ENCODE measurements at places on chromosomes 13 and 19.

GRCh38 chr13:35961461-35962220 lies 169.5 kb downstream of the DCLK1 start:
- DNase-seq: no peak

DNA sequence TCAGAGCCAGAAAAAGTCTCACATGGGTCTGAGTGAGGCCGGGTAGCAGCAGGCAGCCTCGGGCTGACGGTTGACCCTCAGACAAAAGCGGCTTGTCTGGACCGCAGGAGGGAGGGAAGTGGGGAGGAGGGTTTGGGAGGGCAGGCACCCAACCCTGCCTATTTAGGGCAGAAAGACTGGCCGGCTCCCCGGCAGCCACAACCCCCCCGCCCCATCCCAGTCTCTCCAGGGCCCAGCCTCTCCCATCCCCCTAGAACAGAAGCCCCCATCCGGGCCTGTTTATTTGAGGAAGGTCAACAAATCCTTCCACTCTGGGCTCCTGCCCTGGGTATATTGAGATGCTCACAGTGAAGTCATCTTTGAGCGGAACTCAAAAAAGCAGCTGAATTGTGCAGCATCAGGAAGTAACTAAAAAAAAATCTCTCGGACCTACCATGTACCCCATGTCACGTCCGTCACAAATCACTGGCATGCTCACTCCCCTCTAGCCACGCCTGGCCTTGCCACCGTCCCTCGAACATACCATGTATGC lies 6.3 kb downstream of the DACT3 start:
- DNase-seq: no peak

DNA sequence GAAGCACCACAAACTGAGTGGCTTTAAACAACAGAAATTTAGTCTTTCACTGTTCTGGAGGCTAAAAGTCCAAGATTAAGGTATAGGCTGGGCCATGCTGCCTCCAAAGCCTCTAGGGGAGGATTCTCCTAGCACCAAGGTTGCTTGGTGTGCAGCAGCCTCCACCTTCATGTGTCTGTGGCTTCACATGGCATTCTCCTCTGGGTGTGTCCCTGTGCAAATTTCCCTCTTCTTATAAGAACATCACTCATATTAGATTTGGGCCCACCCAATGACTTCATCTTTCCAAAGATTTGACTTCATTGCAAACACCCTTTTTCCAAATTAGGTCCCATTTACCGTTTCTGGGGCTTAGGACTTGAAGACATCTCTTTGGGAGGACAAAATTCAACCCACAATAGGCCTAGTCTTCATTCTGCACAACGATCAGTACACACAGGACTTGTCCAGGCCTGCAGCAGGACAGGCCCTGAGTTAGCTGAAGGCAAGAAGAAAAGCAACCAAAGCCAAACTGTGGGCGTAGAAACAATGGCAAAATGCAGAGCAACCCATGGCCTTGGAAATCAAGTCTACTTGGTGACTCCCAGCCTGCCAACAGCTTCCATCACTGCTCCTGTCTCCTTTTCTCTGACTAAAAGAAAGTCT lies 521.2 kb upstream of the NBEA start:
- no peak for DNase-seq

DNA sequence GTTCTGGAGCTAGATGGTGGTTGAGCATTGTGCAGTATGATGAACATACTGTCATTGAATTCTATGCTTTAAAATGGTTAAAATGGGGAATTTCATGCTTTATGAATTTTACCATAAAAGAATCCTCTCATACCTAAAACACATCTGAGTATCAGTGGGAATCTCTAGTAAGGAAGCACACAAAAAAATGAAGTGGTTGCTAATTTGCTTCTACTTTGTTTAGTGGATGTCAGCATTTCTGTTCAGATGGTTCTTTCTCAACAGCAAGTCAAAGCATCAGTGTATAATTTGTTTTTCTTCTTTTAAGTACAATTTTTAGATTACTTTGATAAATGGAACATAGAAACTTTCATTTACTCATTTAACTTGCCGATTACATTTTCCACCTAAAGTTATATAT lies 52.1 kb upstream of the AKAP11 start:
- no peak for DNase-seq

DNA sequence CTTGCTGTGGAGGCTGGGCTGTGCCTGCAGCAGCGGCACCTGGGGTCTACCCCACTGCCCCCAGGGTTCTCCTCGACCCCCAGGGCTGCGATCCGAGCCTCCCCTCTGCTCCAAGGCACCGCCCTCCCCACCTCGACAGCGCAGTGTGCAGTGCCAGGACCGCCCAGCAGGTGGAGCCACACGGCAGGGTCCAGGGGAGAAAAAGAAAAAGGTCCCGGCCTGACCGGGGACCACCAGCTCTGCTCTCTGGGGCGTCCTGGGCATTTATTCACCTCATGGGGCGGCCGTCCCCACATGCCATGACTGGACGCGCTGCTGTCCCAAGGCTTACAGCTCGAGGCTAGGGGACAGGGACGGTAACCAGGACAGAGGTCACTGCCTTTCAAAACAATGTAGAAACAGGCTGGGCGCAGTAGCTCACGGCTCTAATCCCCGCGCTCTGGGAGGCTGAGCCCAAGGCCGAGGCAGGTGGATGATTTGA lies 10.6 kb downstream of the REXO1 start:
- no peak for DNase-seq

GRCh38 chr13:31875134-31875533 lies 135.8 kb downstream of the RXFP2 start:
- no peak for DNase-seq

GRCh38 chr13:31769575-31769974 lies 30.2 kb downstream of the RXFP2 start:
- no peak for DNase-seq

GRCh38 chr13:23460309-23460708 lies 26.8 kb upstream of the SACS start:
- no peak for DNase-seq

- DNase-seq: no peak
Observed at GRCh38 chr19:21765151-21765550, 2.2 kb downstream of the ZNF100 start.

GRCh38 chr19:14580623-14581237 lies 2.2 kb upstream of the CLEC17A start:
- DNase-seq: no peak

GRCh38 chr19:52140032-52140710 lies 433 bp upstream of the ZNF616 start:
- no peak for DNase-seq

DNA sequence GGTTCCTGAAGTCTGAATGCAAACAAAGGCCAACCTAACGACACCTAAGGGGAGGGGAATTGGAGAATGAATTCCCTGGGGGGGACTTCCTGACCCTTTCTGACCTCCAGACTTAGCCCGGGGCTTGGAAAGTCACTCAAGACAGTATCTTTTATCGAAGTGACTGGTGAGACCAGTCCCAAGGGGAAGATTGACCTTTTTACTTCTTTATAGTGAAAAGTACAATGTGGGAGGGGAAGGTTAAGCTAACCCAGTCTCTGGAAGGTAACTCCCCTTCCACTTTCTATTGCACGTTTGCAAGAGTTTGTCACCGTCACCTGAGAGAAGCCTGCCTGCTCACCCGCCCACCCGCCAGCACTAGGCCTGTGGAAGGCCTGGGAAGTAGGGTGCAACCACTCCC lies 111.9 kb downstream of the EFNB2 start:
- no peak for DNase-seq

DNA sequence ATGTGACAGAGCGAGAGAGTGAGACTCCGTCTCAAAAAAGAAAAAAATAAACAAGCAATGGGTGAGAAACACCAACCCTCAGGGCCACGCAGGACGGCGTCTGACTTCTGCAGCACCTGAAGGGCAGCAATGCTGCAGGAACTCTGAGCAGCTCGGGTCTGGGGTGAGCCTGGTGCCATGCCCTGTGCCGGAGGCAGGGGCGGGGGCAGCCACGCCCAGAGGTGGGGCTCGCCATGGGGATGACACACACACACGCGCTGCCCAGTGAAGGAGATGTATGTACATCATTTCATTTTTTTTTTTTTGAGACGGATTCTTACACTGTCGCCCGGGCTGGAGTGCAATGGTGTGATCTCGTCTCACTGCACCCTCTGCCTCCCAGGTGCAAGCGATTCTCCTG lies 24.3 kb downstream of the GPX4 start:
- DNase-seq: no peak

DNA sequence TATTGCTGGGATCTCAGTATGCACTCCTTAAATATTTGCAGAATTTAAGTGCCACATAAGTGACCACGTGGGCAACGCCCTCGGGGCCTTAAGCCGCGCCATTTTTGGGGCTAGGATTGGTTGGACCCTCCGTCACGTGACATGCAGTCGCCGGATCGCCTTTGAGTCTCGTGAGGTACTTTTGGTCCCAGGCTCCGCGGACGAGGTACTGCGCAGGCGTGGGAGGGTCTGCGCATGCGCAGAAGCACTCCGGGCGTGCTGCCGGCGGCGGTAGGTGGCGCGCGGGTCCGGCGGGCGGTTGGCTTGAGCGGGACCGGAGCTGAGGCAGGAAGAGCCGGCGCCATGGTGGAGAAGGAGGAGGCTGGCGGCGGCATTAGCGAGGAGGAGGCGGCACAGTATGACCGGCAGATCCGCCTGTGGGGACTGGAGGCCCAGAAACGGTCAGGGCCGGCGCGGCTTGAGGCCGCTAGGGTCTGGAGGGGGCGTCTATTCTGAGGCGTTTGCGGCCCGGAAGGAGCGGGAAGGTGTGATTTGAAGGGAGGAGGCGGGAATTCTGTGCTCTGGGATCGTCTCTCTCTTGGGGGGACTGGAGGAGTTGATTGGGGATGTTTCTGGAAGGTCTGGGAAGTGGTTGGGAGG lies at the start of gene SAE1:
Gene SAE1 (plus strand): TSS at position 247 of the 639 bp plus-strand sequence. CDS start 96 bp downstream, at position 343.
- DNase-seq: peak; percentile 97

DNA sequence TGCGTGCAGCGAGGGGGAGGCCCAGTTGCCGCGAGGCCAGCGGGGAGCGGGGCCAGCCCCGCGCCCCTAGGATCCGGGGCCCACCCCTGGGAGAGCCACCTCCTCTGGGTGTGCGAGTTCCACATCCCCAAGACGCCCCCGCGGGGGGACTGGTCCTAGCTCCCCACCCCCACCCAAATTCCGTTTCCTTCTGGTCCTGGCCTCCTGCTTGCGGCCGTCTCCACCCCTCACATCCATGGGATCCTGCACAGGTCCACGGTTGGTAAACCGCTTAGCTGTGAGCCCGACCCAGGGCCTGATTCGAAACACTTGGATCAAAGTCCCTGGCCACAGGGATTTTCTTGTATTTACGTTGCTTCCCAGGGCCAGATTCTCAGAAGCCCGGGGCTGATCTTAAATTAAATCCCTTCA lies 324 bp upstream of the FBXO17 start:
- DNase-seq: no peak

DNA sequence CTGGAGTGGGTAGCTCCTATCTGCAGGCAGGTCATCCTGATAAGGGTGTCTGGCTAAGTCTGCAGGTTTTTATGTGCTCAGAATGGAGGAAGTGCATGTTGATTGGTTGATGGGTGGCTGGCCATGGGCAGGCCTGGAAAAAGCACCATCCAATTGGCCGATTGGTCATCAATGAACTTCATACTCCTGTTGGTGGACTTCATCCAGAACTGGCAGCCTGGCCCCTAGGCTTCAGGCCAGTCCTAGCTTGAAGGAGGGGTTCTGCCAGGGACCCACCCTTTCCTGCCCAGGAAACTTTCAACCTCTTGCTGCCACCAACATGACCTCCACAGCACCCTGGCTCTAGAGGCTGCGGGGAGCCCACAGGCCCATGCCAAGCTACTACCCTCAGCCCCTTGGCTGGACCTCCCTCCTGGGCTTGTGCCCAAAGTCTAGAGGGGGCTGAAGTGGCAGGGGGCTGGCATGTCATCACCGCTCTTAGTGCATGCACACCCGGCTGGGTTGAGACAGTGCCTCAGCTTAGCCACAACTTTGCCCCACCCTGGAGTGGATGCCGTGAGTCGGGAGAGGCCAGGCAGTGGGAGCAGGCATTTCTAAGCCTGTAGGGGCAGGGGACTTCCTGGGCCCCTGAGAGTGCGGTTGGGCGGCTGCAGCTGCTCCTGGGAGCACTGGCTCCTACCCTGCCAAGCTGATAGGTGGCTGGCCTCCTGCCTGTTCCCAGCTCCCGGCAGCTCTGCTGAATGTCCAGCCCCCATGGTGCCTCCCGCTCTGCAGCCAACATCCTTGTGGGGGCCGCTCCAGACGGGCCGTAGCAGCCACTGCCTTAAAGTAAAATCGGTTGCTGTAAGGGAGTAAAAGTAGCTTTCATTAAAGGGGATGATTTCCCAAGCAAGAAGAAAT lies 13.2 kb downstream of the DNAJC15 start:
- peak; percentile 72 for DNase-seq

- DNase-seq: no peak
Observed at GRCh38 chr19:55373306-55373992, 3.2 kb upstream of the TMEM190 start.

DNA sequence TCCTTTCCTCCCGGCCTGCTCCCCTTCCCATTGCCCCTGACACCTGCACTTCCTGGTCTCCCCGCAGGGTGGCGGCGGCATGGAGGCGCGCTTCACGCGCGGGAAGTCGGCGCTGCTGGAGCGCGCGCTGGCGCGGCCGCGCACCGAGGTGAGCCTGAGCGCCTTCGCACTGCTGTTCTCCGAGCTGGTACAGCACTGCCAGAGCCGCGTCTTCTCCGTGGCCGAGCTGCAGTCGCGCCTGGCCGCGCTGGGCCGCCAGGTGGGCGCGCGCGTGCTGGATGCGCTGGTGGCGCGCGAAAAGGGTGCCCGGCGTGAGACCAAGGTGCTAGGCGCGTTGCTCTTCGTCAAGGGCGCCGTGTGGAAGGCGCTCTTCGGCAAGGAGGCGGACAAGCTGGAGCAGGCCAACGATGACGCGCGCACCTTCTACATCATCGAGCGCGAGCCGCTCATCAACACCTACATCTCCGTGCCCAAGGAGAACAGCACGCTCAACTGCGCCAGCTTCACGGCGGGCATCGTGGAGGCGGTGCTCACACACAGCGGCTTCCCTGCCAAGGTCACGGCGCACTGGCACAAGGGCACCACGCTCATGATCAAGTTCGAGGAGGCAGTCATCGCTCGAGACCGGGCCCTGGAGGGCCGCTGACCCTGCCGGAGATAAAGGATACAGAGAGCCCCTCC lies 1.7 kb downstream of the TRAPPC5 start:
- DNase-seq: no peak

DNA sequence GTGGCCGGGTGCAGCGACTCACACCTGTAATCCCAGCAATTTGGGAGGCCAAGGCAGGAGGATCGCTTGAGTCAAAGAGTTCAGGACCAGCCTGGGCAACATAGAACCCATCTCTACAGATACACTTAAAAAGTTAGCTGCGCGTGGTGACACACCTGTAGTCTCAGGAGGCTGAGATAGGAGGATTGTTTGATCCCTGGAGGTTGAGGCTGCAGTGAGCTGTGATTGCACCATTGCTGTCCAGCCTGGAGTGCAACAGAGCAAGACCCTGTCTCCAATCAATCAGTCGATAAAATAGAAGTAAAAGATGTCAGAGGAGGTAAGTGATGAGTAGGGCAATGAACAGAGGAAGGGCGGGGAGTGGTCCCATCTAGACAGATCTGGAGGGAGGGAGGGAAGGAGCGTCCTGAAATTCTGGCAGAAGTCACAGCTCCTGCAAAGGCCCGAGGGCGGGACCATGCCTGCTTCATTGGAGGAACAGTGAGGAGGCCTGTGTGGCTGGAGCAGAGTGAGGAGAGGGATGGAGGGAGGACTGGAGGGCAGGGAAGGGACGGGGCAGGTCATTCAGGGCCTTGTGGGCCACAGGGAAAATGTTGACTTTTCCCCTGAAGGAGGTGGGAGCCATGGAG lies 9.7 kb downstream of the SMIM24 start:
- no peak for DNase-seq
